Stimulated activated naive CD4-positive, alpha-beta T cell treated with Interleukin-2 at 50 U/mL for 16 hours (primary cell): ENCODE measurements at places on chromosomes 5 and 9.

DNA sequence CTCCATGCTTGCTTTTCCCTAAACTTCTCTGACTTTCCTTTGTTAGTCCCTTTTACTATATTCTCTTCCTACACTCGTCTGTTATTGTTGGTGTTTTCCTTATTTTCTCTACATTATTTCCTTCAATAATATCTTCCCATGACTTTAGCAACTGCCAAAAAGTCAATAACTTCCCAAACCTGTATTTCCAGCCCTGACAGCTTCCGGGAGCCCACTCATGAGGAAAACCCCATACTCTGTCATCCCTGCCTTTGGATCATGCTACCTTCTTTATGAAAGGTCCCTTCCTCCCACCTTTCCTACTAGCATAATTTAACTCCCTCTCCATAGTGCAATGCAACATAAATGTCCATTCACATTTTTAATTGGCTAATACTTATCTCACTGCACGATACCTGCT, 144.0 kb upstream of the CDH6 start:
- no peak for DNase-seq

- no peak for DNase-seq
These were observed 70.5 kb downstream of the CYFIP2 start for GRCh38 chr5:157336423-157336744.

DNA sequence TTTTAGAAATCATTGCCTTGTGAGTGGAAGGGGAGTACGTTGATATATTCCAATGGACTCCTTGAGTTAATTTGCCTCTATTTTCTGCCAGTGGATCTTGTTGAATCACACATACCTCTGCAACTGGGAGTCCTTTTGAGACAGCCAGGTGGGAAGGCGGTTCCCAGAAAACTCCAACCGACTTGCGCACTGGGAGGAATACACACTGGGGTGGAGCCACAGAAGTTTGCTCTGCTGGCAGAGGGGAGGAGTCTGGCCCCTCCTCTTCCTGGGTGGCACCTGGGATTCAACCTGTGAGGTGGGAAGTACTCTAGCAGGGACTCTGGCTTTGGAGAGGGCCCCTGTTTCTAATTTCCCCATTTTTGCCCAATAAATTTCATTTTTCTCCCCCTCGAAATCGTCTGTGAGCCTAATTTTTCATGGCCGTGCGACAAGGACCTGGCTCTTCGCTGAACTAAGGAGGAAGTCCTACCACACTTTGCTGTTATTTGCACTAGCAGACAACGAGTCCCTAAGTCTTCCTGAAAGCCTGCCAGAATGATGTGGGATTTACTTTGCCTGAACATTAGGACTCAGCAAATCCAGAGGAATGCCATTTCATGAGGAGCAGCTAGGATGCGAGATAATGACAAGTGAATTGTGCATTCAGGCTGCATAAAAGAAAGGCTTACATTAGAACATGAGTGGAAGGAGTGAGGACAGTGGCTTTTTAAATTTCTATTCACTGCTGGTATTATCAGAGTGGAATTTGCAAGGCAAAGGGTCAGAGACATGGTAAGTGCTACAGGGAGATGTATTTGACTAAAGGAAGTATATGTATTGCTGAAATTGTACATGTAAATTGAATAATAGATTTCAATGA, 67.2 kb downstream of the PRLR start:
- DNase-seq, result no peak

GRCh38 chr9:3498691-3499090, 27.1 kb downstream of the RFX3 start:
- no peak for DNase-seq

- no peak for DNase-seq
These were observed 139.1 kb upstream of the STK32A start for GRCh38 chr5:147095740-147096139.
